ENCODE measurements at places on chromosomes 4 and X.

- DNase-seq: no peak
These were observed 22.0 kb downstream of the C4orf54 start for GRCh38 chr4:99635601-99636000.

DNA sequence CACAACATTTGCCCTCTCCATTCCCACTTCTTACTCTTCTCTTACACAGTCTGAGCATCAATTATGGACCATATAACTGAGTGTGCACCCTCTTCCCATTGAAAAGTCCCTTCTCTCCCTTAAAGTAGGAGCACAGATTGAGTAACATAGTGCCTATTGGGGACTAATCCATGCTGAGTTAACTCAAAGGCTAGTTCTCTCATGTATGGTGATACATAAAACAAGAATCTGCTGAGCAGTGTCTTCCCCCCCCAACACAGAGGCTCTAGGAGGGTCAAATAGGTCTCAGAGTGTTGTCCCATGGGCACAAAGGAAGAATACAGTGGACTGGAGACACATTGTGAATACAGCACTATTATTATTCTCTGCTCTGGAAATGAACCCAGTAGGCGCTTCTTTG, 274.6 kb upstream of the BOD1L1 start:
- DNase-seq: no peak

DNA sequence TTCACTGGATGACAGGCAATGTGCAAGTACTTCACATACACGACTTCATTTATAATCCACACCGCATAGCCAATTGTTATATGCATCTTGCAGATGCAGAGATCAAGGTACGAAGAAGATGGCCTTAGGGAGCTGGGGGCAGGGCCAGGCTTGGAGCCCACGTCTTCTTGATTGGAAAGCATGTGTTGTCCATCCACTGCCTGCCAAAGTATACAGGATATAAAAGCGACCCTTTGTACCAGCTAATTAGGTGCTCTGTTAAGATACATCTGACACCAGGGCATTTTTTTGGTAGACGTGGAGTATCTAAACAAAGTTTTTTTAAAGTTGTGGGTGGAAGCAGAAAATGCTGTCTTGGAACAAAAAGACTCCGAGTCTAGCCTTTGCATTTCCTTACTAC, 1.4 kb downstream of the C4orf36 start:
- no peak for DNase-seq

DNA sequence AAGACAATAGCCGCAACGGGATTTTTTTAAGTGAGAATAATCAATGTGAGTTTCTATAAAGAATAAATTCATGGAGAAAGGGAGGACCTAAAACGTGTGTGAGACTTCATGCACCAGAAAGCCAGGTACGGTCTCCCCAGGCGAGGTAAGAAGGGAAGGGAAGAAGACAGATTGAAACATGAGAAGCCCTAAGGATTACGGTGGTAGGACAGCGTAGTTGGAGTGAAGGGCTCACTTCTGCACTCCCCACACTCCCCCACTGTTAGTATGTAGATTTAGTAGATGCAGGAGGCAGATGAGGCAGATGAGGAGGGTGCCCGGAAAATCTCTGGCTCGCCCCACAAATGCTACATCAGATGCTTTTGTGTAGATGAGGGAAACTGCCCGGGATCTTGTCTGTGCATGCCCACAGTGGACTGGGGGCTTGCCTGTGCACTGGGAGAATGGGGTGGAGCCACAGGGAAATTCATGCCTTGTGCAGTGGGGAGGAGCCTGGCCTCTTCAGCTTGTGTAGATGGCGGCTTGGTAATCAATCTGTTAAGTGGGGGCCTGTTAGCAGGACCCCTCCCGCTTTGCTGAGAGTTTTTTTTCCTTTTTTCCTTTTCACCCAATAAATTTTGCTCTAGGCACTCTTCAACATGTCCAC, 1544.5 kb upstream of the TENM3 start:
- no peak for DNase-seq

GRCh38 chrX:19555236-19555635, 39.9 kb upstream of the MAP3K15 start:
- no peak for DNase-seq

- DNase-seq: no peak
These were observed 67.8 kb downstream of the TENM3 start for GRCh38 chr4:182310962-182311361.

DNA sequence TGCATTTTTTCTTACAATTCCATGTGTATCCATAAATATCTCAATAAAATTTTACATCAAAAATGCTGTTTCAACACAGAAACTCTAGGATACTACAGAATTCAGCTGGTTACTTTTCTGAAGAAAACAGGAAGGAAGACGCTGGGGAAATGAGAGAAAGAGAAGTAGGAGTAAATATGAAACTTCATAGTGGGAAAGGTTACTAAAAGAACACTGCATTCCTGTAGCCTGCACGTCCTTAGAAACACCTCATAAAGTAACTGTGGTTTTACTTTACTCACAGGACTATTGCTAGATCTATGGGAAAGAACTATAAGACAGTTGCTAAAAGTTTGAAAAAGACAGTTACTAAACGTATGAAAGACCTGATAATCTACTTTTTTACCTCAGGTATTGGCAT, 23.1 kb downstream of the ATP11C start:
- DNase-seq: no peak

DNA sequence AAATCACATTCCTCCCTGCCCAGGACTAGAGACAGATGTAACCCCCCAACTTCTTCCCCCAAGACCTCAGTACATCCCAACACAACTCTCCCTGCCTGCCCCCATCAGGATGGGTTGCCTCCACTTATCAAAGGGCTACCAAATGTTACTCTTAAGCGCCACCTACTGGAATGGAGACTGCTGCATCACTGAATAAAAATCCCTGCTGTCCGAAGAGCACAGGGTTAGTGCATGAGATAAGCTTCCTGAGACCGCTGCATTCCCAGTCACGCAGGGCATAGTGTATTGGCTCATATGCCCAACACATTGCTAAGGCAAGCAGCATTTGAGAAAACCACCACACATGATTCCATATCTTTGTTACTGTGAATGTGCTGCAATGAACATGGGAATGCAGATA, 544.5 kb downstream of the PPP4R3C start:
- DNase-seq: peak; percentile 15

- DNase-seq: peak; percentile 71
These were observed 617.1 kb upstream of the ZFP42 start for GRCh38 chr4:187378441-187378840.

GRCh38 chr4:40908297-40908696, 158.5 kb downstream of the NSUN7 start:
- DNase-seq: peak; percentile 18

- no peak for DNase-seq
These were observed at the start of gene NPY2R for GRCh38 chr4:155208258-155209054. Gene NPY2R, plus strand, starts transcription at chr4:155208636. Its CDS starts 5,304 bp downstream, at chr4:155213940.

DNA sequence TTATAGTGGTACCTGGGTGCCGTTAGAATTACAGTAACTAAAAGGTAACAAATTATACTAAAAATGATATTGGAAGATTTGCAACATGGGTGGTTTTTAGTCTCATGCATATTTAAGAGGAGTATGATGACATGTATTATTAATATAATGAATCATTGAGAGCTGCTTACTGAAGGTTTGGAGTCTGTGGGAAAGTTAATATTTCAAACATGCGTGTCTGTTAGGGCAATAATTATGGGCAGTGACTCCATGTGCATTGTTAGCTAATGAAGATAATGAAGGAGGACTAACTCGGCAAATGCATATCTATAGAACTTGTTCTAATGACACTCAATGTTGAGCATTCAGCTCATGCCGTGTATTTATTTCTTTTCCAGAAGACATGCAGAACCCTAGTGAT, 47.1 kb downstream of the MTHFD2L start:
- DNase-seq: no peak

DNA sequence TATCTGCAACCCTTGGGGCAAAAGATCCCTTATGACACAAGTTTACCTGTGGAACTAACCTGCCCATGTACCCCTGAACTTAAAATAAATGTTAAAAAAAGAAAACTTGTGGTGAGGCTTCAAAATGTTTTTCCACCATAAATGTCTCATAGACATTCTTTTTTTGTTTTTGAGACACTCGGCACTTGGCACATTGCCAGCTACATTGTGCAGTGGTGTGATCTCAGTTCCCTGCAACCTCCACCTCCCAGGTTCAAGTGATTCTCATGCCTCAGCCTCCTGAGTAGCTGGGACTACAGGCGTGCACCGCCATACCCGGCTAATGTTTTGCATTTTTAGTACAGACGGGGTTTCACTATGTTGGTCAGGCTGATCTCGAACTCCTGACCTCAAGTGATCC, 528.9 kb upstream of the CXorf51A start:
- DNase-seq: no peak

DNA sequence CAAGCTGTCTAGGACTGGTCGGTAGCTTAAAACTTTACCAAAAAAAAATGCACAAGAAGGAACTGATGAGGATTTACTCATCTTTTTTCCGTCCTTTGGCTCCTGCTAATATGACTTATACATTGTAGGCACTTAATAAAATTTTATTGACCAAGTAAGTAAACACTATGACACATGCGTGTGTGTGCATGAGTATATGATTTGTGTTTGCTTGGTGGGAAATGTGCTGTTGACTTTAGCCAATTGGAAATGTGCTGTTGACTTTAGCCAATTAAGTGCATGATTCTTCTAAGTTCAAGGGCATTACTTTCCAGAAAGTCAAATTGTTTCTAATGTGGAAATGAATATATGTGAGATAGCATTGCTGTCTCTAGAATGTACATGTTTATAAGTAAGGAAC, 78.3 kb downstream of the FIP1L1 start:
- no peak for DNase-seq

GRCh38 chr4:129327637-129328036, 231.7 kb downstream of the C4orf33 start:
- no peak for DNase-seq

GRCh38 chr4:156098805-156099204, 145.1 kb upstream of the CTSO start:
- no peak for DNase-seq

DNA sequence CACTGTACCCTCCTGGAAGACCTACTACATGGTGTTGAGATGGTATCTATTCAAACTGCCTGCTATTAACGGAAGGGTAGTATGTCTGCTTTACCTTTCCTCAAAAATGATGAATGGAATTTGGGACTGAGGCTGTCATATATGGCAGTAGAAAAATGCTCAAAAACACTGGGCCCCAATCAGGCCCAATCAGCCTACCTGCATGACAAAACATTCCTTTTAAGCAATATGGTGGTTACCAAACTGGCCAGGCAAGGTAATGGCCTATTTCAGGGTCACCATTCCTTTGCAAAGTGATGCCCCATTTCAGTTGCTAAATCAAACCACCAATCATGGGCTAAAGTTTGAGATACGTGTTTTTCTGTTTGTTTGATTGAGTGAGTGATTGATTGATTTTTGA, 14.9 kb downstream of the RNF150 start:
- DNase-seq: peak; percentile 89

GRCh38 chrX:118437283-118437682, 58.3 kb upstream of the DOCK11 start:
- no peak for DNase-seq

DNA sequence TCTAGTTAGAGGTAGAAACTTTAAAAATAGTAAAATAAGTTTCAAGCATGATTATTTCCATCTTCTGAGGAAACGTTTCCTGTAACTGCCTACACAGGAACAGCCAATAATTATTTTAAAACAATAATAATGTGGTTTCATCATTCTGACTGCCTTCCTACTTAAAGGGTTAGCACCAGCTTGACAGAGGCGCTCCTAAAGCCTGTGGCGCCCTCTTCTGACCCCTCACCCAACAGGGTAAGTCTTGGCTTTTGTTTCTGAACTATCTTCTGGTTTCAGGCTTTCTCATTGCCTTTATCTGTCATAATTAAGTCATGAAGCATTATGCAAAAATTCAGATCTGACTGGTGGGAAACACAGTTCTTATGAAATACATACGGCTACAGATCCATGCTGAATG, 96.7 kb downstream of the ITM2A start:
- no peak for DNase-seq

GRCh38 chrX:107484002-107484726, 34.7 kb downstream of the FRMPD3 start:
- DNase-seq: peak; percentile 16

DNA sequence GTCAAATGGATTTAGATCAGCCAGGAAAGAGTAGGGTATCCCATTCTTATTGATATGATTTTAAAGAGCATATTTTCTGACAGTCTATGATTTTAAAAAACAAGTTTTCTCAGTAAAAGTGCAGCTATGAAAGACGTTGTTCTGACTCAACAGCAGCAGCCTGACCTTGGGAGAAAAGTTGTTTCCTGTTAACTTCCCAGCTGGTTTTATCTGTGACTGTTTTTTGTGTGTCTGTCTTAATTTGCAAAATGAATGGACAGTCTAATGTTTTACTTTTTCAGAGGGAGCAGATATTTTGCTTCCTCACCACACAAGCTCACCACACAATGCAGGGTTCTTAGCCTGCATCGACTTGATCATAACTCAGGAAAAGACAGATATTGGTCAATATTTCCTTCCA, 764 bp upstream of the MTHFD2L start:
- peak; percentile 2 for DNase-seq

DNA sequence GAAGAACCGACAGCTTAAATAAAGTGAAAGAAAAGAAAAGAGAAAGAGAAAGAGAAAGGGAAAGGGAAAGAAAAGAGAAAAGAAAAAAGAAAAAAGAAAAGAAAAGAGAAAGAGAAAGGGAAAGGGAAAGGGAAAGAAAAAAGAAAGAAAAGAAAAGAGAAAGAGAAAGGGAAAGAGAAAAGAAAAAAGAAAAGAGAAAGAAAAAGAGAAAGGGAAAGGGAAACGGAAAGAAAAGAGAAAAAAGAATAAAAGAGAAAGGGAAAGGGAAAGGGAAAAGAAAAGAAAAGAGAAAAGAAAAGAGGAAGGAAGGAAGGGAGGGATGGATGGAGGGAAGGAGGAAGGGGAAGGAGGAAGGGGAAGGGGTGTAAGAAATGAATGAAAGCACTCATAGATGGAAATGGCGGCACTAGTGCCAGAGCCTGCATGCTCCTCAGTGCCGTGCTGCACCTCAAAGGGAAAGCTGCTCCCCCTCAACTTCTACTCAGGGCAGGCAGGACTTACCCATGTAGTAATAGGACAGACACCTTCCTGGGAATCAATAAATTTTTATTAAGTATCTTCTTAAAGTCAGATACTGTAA, 70.7 kb downstream of the AFAP1 start:
- DNase-seq: no peak

DNA sequence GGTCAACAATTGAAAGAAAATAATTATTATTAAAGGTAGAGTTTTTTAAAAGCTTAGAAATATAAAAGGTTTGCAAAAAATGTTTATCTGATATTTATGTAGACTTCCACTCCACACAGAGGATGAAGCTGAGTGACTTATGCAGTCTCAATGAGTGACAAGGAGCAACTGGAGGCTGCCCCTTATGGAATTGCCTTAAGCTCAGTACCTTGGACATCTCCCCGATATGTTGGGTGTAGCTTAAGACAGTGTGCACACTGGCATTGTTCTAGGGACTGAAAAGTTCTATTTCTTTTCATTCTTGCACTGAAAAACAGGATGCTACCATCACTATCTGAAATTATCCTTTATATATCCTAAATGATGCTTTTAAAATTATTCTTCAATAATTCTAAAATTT, 292.1 kb downstream of the PRDM5 start:
- no peak for DNase-seq

DNA sequence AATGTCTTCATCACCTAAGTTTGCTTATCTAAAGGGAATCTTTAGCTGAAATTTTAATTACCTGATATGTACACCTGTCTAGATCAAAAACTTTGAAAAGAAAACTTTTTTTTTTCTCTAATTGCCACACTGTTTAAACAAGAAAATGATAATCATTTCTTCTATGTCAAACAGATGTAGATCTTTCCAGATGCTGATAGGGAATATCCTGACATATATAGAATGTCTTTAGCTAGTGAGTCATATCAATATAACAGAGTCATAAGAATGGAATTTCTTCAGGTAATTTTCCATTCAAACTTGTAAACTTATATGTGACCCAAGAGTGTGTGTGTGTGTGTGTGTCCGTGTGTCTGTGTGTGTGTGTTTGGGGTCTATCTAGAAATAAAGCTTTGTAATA, 271.9 kb downstream of the GPM6A start:
- peak; percentile 56 for DNase-seq

All from trophoblast cell (in vitro differentiated cells and primary cell).